NCI-H446 (cell line): ENCODE measurements at places on chromosomes 13 and 19.

- no peak for DNase-seq
These were observed 134.9 kb upstream of the SPACA7 start for GRCh38 chr13:112241288-112241687.

GRCh38 chr19:38371081-38371480, 3.3 kb upstream of the PSMD8 start:
- DNase-seq, result no peak

DNA sequence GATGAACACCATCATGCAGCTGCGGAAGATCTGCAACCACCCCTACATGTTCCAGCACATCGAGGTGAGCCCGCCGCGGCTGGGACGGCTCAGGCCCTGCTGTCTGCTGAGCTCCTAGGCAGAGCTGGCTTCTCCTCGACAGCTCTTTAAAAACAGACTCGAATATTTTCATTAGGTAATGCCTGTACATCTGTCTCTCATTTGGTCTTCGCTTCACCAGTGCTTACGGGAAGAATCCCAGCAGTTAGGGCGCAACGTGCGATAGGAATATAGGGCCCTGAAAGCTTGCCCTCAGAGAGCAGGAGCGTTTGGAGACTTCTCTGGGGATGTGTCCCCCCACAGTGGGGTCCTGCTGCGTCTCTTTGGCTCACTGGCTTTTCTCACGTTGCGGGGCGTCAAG, 63.8 kb upstream of the LDLR start:
- no peak for DNase-seq

- DNase-seq, result no peak
These were observed 12.0 kb upstream of the DZIP1 start for GRCh38 chr13:95656386-95657015.

DNA sequence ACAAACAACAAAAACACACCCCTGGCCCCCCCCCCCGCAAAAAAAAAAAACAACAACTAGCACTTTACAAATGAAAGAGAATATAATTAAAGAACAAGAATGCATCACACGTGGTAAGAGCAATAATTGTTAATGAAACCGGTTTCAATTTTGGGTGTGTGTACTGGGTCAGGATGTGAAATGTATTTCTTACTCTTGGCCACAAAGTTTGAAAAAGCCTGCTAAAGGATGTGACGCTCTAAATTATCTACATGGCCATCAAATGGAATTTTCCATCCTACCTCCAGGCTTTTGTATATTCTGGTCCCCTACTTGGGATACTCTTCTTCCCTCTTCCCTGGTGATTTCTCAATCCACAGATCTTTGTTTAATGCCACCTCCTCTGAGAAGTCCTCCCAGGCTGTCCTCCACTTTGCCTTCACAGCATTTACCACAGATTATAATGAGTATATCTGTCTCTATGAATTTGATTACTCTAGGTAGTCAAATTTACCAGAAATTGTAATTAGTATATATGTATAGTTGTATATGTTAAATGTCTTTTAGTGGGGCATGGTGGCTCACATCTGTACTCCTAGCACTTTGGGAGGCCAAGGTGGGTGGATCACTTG, 2.1 kb downstream of the SARS2 start:
- no peak for DNase-seq

- no peak for DNase-seq
These were observed 511 bp downstream of the WDR88 start for GRCh38 chr19:33132425-33132824.

DNA sequence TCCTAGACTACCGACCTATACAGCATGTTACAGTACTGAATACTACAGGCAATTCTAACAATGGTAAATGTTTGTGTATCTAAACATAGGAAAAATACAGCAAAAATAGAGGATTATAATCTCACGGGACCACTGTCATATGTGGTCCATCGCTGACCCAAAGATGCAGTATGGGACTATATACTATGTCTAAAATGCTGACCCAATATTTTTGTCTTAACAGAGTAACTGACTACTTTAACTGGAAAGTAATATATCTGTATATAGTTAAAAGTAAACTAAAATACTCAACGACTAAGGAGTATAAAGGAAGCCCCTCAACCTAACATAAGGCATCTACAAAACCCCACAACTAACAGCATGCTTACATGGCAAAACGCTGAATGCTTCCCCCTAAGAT, 4.4 kb upstream of the TMEM86B start:
- no peak for DNase-seq

DNA sequence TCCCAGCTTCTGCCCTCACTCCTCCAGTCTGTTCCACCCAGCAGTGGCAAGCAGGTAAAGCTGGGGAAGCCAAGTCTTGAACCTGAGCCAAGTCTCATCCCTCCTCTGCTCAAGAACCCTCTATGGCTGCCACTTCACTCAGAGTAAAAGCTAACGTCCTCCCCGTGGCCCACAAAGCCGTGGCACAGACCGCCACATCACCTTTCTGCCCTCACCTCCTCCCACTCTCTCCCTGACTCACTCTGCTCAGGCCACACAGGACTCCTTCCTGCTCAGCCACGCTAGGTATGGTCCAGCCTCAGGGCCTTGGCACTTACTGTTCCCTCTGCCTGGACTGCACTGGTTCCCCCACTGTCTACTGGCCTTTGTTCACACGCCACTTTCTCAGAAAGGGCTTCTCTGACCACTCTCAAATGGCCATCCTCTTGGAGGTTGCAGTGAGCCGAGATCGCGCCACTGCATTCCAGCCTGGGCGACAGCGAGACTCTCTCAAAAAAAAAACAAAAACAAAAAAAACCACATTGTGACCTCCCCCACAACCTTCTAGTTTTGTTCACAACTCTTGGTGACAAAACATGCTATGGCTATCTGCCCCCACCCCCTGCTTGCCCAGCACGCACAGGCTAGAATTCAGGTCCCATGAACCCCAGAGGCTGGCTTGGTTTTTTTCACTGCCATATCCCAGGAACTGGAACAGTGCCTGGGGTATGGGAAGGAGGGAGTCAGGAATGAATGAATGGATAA, 15.8 kb downstream of the NDUFB7 start:
- no peak for DNase-seq

DNA sequence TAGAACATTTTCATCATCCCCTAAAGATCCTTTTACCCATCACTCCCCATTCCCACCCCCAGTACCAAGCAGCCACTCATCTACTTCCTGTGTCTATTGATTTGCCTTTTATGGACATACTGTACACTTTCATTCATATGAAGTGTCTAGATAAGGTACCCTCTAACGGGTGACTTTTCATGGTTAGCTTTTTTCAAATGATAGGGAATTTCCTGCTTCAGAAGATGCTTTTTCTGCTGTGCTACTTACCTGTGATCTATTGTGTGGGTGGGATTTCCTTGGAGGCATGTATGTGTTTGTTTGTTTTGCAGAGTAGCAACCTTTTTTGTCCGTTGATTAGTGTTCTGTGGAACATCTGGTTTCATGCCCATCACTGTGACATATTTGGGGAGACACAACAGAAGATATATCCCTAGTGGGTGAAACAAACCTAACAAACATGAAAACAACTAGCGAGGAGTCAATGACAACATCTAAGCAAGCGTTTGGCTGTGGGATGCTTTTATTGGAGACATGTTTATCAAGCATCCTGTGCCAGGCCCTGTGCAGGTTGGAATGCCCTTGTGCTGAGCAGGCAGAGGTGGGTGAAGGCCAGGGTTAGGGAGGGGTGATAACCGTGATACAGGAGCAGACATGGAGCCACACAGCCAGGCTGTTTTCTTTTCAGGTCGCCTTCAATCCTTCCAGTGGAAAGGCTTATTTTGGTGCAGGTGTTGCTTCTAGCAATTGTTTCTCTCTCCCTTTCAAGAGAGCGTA, 17.6 kb downstream of the SPINT2 start:
- DNase-seq, result no peak

GRCh38 chr13:111846391-111847159, 220.4 kb upstream of the SOX1 start:
- no peak for DNase-seq

DNA sequence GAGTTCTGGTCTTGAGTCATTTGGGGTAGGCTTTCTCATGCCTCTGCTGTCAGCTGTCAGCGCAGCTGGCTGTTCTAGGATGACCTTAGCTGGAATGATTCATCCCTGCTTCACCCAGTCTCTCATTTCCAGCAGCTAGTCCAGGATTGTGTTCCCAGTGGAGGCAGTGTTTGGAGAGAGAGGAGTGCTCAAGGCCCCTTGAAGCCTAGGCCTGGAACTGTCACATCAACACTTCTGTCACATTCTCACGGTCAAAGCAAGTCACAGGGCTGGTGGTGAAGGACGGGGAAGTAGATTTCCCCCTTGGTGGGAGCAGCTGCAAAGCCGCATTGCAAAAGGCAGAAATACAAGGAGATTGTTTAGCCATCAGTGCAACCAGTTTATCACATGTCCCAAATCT, 15.2 kb downstream of the TPT1 start:
- DNase-seq, result no peak
